ENCODE measurements at places on chromosomes 1 and 21.

GRCh38 chr1:115771094-115771846, 2.8 kb upstream of the CASQ2 start:
- DNase-seq = no peak

GRCh38 chr1:230681599-230681998, 32.3 kb downstream of the AGT start:
- no peak for DNase-seq

DNA sequence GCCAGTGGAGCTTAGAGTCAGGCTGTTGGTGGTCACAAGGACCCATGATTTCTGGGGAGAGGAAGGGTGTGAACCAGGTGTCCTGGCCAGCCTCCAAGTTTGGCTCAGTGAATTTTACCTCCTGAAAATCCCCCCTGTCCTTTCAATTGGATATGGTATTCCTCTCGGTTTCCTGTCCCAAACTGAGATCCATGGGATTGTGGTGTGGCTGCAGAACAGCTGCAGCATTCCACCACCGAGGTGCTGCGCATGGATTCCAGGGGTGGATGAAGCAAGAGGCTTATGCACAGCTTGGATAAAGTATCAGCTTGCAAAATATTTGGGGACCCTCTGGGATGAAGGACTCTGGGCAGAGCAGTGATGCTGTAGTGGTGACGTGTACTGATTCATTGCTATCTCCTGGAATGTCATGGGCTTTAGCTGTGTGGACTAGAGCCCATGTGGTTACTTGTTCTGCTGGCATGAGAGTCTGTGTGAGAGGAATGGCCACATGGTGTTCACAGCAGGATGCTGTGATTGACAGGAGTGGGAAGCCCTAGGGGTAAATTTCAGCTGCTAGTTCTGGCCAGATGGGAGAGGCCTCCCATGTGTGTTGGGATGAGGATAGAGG, 148.7 kb upstream of the SPAG17 start:
- no peak for DNase-seq

- no peak for DNase-seq
These were observed 5.5 kb upstream of the DDR2 start for GRCh38 chr1:162626761-162627160.

DNA sequence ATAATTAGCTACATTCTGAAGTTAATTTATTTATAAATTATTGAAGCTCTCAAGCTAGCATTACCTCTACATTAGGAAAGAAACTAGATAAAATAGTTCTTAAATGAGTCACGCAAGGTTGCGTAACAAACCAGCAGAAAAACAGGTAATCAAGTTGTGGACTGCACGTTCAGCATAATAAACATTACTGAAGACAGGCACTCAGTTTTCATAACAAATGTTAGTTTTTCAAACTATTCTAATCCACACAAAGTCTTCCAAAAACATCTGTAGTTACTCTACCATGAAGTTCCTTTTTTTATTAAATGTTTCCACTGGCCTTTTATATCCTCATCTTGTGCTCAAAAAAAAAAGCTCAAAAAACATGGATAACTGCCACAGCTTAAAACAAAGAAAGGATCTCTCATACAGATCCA, 1.3 kb downstream of the TOR1AIP2 start:
- DNase-seq = no peak

GRCh38 chr1:97920832-97921571, at the start of gene DPYD:
Gene DPYD, minus strand, starts transcription at chr1:97921034. Its CDS starts 112 bp downstream, at chr1:97920922.
- peak; percentile 87 for DNase-seq

DNA sequence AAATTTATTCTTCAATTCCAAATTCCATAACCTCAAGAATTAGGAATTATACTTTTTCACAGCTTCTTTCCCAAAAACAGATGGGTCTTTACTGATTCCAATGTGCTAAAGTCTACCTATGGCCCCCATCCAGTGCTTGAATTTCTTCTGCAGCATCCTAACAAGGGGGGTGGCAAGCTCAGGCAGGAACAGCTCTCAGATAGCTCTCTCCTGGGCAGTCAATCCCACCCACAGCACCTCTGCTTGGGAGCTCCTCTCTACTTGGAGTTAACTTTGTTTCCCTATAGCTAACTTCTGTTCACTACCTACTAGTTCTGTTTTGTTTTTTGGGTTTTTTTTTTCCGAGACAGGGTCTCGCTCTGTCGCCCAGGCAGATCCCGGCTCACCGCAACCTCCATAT, 12.1 kb downstream of the RBBP5 start:
- no peak for DNase-seq

GRCh38 chr1:200081151-200081968, 53.9 kb downstream of the NR5A2 start:
- no peak for DNase-seq

DNA sequence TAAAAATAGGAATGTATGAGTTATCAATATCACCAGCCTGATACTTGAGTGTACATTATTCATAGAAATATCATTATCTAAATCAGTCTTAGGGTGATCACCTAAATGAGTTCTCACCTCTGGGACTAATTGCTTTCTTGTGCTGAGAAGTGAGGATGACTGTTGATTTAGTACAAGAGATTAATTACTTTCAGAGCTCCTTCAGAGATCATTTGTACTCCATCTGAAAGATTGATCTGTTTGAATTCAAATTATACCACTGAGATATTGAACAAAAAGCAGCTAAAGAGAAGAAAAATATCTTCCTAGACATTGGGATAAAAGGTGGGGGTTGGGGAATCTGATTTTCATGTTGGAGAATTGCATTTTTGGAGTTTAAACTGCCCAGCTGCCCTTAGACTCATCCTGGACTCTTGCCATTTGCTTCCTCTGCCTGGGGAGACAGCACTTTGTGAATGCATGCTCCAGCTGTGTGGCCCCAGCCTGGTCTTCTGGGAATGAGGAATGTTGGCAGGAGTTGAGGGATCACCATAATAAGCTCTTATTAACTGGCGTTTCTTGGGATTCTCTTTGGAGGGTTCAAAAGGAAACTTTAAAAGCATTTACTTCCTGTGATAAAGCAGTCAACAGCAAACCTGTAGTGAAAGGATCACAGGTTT, 19.7 kb upstream of the PGBD2 start:
- DNase-seq = no peak

- DNase-seq = no peak
These were observed 380.7 kb upstream of the NR5A2 start for GRCh38 chr1:199646761-199647160.

- no peak for DNase-seq
These were observed 159.7 kb downstream of the PTGER3 start for GRCh38 chr1:70887936-70888335.

GRCh38 chr1:178434899-178435435, 61.8 kb downstream of the CLEC20A start:
- no peak for DNase-seq

DNA sequence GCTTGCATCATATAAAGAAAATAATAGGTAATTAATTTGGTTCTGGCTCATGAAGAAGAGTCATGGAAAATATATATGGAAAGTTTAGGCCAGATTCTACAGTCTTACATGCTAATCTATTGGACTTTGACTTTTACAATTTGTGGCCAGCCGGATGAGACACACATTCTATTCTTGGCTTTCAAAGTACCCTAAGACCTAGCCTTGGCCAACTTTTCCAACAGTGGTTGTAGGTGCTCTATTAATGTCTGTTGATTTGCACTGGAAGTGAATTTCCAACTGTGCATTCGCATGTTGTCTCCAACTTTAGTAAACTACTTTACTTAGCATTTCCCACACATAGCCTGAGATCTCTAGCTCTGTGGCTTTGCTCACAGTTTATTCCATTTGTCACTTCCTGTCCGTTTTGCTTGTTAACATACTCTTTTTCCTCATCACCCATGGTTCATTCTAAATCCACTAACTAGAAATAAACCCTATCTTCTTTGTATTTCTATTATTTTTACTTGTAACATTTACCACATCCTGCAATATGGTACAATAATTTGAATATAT, 644.0 kb downstream of the PTPRC start:
- no peak for DNase-seq

- DNase-seq = no peak
These were observed 5.5 kb downstream of the C2CD2 start for GRCh38 chr21:41948078-41948895.

DNA sequence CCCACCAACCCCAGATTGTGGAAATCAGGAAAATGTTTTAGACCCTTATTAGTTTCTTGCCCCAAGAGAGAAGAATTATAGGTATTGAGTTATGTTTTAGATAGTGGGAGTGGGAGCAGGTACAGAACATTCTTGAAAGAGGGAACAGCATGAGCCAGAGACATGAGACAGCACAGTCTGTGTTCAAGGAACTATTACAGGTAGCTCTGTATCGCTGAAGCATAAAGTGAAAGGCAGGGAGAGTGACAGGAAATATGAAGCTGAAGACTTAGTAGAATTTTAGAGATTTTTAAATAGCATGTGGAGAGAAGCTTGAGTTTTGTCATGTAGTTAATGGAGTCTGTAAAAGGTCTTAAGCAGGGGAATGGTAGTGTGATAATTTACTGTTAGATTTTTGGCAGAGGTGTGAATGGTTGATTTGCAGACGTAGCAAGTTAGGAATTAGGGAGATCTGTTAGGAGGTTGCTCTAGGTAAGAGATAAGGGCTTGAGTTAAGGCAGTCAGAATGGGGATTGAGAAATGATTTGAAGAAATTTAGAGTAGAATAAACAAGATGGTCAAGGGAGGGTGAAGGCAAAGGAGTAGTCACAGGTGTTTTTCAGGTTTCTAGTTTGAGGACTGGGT, 11.6 kb downstream of the SUCO start:
- no peak for DNase-seq

DNA sequence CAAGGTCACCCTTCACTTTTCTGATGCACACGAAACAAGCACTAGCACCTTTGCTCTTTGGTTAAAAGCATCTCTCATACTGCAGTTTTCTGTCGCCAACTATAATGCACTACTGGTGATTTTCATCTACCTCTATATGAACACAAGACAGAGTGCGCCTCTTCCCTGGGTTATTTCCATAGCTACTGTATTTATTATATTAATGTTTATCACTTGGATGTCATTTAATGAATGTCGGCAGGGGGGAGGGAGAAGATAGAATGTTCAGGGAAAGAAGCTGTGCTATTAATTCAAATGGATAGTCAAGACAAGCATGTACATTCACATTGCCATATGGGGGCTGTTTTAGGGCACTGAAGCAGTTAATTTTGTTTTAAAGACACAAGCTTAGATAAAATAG, 174.1 kb upstream of the SAMSN1 start:
- DNase-seq = no peak

- DNase-seq = no peak
These were observed 490.5 kb upstream of the CHRM3 start for GRCh38 chr1:238895911-238896310.

GRCh38 chr1:84398175-84399155, at the start of gene DNASE2B:
Gene DNASE2B, plus strand, starts transcription at chr1:84398484. Its CDS starts 81 bp downstream, at chr1:84398565.
- no peak for DNase-seq

DNA sequence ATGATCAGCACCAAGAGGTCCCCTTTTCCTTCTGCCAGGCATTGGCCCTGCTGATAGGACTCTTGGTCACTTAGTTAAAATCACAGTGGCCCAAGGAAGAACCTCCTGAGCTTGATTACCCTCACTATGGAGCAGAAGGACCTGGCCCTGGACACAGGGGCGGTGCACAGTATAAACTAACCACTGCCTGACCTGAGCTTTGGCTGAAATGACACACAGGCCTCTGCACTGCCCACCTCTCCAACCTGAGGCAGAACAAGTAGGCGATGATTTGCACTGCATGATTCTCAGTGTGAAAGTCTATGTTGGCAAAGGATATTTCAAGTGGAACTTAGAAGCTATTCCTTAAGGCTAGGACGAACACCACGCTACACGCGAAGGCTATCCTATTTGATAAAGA, 48.5 kb downstream of the CAPN2 start:
- DNase-seq = no peak

DNA sequence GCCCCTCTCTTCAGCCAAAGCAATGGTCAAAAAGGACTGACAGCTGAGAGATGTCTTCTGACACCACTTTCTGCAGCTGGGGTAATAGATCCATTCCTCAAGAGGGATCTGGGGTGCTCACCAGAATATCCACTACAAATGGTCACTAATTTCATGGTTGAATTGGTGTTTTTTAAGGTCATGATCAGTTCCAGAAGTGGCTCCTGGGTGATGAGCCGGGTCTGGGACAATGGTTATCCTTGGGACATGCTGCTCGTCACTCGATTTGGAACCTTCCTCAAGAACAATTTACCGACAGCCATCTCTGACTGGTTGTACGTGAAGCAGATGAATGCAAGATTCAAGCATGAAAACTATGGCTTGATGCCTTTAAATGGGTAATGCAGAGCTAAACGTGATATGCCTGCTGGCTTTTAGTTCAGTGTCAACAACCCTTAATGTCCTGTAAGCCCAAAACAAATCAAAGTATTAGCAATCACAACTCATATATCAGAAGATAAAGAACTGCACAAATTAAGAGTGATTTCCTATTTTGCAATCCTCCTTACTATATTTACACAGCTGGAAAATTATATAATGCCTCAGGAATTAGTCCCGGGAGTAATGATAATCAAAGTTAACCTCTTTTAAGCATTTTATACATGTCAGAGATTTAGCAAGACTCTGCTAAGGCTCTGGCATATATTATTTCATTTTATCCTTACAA, 20.1 kb downstream of the FMO3 start:
- DNase-seq = no peak

DNA sequence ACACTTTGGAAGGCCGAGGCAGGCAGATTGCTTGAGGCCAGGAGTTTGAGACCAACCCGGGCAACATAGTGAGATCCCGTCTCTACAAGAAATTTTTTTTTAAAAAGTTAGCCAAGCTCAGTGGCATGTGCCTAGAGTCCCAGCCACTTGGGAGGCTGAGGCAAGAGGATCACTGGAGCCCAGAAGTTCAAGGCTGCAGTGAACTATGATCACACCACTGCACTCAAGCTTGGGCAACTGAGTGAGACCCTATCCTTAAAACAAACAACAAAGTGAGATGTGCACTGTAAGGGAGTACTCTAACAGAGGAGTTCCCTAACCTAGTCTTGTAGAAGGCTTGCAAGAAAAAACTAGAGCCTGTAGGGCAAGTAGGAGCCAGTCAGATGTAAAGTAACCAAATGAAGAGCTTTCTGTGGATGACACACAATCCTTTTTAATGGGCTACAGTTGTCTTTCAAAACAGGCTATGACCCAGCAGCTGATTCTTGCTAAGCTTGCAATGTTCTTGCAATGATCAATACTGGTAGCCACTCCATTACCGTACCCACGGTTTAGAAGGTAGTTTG, 38.0 kb upstream of the SRP9 start:
- no peak for DNase-seq

- no peak for DNase-seq
These were observed 20.0 kb upstream of the SYT6 start for GRCh38 chr1:114173680-114174079.

- no peak for DNase-seq
These were observed 100.9 kb upstream of the DPT start for GRCh38 chr1:168829876-168830275.

- DNase-seq = no peak
These were observed 7.4 kb upstream of the MGST3 start for GRCh38 chr1:165623624-165624023.

GRCh38 chr21:45981151-45982091, at the start of gene COL6A1:
Gene COL6A1, plus strand, starts transcription at chr21:45981770. Its CDS starts 81 bp downstream, at chr21:45981851.
- DNase-seq = peak; percentile 66

Data from stimulated activated CD8-positive, alpha-beta memory T cell treated with anti-CD3 and anti-CD28 coated beads, Interleukin-4, amount 100 ng/mL, for 48 hours (primary cell).